IMR-90 (cell line): ENCODE measurements at places on chromosomes 4 and X. TPM values are rescaled to one million over a fixed set of nuclear protein-coding genes. Genes with fewer than 3 reads are reported as not detected.

The CLGN gene
- 0.36 and 1.4 TPM in 2 replicates for total RNA-seq

The FGFBP1 gene
- total RNA-seq: under 0.01 TPM in 1 of 2 replicates, not detected in the other

DNA sequence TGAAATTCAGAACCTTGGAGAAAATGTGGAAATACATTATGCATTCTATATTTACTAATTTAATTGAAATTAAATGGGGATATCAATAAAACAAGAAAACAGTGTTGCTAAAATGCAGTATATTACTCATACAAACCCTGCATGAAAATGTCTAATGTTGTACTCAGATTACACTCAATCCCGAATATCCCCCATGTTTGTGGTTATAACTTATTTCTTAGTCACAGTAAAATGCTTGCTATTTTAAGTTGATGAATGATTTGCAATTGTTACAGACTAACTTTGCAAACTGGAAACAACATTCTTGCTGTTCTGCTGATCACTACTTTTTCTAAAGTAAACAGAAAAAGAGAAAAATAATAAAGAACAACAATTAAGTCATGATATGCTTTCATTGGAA lies 33.1 kb upstream of the ANXA10 start:
- H3K27me3 ChIP-seq: no peaks in the 10 kb centered on the region
- peak; percentile 72 for DNase-seq
- no peaks in the 10 kb centered on the region for H3K4me1 ChIP-seq
- no peaks in the 10 kb centered on the region for H3K36me3 ChIP-seq
- no peak overlapping the region for H3K4me3 ChIP-seq

The RENBP gene
- 0.18 TPM in 1 of 2 replicates, not detected in the other for total RNA-seq

The PPP1R3F gene
- total RNA-seq: 0.72 and 1.1 TPM in 2 replicates

GRCh38 chr4:140092094-140092851 lies 61.7 kb downstream of the MAML3 start:
- no peak for DNase-seq
- H3K4me3 ChIP-seq: peak overlapping the region; percentile 38
- no peaks in the 10 kb centered on the region for H3K36me3 ChIP-seq

The CXCL11 gene
- under 0.01 TPM in 2 replicates for total RNA-seq

DNA sequence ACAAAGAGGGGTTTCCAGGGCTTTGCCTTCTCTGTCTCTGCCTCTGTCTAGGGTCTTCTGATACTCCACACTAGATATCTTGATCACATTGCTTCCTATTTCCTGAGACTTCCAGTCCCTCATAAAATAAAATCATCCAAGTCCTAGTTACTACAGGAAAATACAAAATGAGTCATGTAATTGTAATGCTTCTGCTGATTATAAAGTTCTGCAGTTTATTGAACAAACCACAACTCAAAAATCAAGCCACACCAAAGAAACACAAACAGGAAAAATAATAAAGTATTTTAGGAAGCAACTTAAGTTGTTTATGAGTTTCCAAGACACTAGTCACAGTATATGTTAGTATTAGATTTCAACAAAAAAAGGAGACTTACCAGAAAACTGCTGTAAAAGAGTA lies 695.1 kb upstream of the GALNTL6 start:
- no peak overlapping the region for H3K4me3 ChIP-seq
- no peaks in the 10 kb centered on the region for H3K36me3 ChIP-seq
- no peaks in the 10 kb centered on the region for H3K4me1 ChIP-seq
- DNase-seq: no peak
- H3K27me3 ChIP-seq: no peaks in the 10 kb centered on the region
